SK-N-SH (cell line): ENCODE measurements at places on chromosomes 3 and 15.

DNA sequence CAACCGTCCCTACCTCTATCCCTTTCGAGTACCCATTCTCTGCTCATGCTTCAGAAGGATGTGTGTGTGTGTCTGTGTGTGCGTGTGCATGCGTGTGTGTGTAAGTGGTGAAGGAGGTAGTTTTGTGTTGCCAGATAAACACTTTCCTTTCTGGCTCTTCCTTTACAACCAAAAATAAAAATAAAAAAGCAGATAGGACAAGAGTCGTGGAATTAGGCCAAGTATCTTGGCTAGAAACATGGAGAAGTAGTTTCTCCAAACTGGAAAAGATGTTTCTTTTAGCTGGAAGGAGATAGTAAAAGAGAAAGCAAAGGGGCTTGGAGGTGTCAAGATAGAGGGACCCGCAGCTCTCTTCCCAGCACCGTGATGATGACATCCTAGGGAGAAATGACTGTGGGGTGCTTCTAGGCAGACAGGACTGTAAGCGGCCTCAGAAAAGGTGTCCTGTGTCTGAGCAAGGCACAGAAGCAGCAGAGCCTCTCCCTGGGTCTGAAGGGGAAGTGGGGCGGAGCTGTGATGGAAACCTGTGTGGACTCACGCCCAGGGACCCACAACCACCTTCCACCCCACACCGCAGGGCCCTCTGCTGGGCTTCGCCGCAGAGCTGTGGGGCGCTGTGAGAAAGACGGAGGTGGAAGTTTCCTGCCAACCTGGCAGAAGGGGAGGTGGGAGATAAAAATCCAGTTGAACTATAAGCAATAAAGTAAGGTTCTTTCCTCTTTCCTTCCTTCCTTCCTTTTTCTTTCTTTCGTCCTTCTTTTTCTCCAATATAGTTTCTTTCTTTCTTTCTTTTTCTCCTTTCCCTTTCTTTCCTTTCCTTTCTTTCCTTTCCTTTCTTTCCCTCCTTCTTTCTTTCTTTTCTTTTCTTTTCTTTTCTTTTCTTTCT is 35.3 kb downstream of the MUC20 start:
- DNase-seq: peak; percentile 15

DNA sequence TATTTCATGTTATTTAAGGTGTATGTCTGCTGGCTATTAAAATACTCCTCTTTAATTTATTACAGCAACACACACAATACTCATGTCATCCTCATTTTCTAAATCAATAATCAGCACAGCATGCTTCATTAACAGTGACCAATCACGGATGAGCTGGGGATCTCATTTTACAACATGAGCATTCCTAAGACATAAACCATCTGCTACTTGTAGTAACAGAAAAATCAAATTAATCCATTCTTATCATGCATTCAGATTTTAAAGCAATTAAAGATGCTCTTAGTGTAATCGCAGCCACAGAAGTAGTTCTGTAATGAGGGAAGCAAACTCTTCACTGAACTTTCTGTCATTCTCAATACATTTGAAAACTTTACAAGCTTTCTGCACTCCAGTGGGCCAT is 191.1 kb downstream of the TBC1D5 start:
- peak; percentile 5 for DNase-seq

DNA sequence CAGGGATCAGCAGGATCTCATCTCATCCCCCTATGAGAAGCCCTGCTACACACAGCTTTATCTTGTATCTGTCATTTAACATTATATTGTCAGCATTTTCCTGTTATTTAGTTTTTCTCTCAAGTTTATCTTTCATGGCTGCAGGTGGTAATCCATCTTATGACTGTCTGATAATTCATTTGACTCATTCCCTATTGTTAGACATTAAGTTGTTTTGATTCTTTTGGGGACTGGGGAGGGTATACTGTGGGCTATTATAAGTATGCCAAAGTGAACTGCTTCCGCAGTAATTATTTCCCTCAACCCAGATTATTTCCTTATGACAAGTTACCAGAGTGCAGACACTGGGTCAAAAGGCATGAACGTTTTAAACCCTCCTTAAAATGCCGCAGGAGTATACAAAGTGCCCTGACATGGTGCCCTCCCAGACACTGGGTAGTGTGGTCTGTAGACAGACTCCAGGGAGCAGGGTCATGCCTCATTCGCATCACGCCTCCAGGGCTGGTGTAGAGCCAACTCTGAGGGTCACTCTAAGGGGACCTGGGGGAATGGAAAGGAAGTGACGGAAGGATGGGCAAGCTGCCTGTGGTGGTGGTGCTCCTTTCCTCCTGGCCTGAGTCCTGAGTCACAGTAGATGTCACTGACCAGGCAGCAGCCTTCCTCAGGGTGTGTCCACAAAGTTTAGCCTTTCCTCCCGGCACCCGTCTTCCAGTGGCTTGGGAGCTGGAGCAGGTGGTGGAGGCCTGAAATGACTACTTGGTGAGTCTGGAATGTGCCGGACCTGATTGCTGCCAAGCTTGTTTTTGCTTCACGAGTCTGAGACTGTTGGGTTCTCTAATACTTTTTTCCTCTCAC is 11.6 kb downstream of the GPR160 start:
- no peak for DNase-seq

GRCh38 chr3:74564560-74564959 is 49.9 kb downstream of the CNTN3 start:
- DNase-seq: no peak

DNA sequence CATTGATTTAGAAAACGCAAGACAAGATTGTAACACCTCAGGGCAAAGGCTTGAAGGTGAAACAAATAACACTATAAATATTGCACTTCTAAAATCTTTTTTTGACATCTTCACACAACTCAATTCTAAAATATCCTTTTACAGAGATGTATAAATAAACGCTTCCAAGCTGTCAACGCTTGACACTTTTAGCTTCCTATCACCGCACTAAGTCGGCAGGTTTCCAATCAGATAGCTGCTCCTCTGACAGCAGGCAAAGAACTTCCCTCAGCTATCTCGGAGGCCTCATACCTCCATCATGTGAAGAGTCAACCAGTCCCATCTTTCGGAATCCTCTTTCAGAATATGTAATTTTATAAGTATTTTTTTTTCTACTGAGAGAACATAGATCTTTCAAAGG is 71.0 kb downstream of the PCOLCE2 start:
- DNase-seq: no peak

GRCh38 chr3:197482001-197482400 is 73.8 kb downstream of the BDH1 start:
- no peak for DNase-seq

GRCh38 chr3:66099541-66100065 is 60.9 kb upstream of the MAGI1 start:
- DNase-seq: no peak

DNA sequence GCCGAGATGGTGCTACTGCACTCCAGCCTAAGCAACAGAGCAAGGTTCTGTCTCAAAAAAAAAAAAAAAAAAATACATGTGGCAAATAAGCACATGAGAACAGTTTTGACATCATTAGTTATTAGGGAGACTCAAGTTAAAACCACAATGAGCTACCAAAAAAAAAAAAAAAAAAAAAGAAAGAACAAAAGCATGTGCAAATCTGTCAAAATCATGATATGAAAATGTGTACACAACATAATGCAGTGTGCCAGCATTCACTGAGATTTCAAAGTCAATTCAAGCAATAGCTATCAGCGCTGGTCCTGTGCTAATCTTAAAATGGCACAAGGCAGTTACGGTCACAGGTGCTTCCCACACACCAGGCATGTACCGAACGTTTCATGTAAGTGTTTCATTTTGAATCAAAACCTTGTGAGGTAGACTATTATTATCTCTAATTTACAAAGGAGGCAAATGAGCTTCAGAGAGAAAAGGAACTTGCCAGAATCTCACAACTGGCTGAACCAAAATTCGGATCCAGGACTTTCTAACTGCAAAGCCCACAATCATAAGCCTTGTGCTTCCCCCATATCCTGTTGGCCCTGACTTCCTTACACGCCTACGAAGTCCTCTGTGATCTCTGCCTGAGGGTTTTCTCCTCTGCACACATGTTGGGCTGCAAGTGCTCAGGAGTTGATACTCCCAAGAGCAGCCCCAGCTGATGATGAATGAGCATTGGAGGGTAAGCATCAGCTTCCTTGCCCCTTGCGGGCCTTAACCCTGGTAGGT is 200.1 kb upstream of the PROK2 start:
- no peak for DNase-seq

DNA sequence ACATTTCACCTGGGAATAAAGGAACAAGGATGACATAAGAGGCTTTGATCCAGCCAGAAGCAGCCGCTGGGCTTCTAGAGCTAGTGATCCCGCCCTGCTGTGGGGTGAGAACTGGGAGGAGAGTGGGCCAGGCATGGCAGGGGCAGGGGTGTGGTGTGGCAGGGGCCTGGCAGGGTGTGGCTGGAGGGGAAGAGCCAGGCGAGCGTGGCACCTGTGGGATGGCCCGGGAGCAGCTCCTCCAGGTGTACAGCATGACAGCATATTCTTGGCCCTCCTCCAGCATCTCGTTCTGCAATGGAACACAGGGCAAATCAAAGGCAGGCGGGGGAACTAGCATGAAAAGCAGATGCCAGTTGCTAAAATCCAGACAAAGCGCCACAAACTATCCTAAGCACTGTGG is 35.5 kb downstream of the CYFIP1 start:
- no peak for DNase-seq

DNA sequence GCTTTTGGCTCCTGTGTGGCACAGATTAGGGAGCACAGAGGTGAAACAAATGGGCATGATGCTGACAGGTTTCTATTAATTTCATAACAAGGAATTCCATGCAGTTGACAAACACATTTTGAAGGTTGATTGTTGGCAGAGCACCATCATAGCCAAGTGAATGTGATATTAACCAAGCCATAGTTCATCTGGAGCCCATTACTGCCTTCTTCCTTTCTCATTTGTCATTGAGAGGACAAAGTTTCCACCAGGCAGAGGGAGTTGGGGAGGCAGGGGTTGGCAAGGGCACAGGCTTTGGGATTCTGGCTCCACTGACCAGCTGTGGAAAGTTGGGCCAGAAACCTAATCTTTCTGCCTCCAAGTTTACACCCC is 325.2 kb downstream of the MFSD1 start:
- DNase-seq: no peak

DNA sequence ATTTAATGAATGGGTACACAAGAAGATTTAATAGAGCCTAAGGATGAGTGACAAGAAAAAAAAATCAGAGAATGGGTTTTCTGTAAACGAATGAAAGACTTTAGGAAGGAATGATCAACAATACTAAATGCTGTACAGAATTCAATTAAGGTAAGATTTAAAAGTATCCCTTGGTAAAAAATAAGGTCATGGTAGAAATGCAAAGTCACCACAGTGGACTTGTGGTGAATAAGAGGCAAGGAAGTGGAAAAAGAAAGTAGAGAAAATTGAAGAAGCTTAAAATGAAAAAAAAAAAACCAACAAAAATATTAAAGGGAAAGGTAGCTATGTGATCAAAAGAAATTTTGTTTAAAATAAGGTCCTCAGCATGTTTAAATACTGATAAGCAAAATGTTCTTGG is 82.4 kb downstream of the PLSCR2 start:
- DNase-seq: no peak

DNA sequence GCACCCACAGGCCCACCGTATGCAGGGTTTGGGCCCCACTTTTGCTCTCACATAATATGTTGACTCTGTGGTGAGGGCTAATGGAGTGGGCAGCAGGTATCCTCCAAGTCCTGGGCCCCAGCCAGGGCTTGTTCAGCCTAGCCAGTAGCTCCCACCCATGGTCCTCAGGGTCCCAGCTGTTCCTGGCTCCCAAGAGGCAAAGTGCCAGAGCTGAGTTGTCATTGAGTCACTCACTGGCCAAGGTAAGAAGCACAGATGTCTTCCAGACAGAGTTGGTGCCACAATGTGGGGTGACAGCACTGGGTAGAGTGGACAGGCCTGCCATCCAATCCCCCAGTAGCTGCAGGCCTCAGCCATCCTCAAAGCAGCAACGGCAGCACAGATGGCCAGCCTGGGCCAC is 4.3 kb downstream of the SHF start:
- peak; percentile 2 for DNase-seq

GRCh38 chr3:164539215-164539614 is 539.1 kb downstream of the SI start:
- DNase-seq: no peak

GRCh38 chr3:89787979-89788378 is 680.6 kb downstream of the EPHA3 start:
- no peak for DNase-seq

DNA sequence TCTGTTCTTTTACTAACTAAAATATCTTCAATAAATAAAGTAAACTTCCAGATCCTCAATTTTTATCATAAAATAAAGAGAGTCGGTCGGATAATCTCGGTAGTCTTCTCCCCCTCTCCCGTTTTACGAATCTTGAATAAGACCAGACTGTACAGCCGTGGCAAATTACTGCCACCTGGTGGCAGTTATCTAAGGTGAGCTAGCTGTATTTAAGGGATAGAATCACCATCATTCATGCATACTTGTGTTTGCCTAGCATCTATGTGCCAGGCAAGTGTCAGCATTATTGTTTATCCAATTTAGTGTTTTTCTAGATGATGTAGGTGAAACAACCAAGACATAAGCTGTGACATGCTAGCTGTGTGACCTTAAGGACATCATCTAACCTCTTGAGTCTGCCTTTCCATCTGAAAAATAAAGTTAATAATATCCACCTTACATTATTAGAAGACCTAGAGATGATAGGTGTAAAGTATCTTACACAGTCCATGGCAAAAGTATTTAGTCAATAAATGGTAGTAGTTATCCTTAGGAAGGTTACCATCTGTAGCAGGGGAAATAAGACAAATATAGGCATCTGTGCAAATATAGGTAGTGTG is 21.3 kb downstream of the DUT start:
- peak; percentile 63 for DNase-seq

DNA sequence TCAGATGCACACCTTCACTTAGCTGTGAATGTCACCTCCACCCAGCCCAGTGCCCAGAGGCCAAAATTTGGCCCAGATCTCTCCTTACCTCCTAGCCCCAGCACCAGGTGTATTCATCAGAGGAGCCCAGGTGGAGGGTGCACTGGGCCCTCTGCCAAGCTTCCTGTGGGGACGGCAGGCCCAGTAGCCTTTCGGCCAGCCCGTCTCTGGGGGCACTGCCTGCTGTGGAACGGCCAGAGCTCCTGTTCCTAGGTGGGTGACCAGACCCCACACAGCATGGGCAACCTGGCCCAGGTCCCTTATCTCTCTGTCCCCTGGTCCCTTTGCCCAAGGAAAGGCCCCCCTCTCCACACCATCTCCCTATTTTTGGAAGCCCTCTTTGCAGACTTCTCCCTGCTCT is 67.8 kb downstream of the AAGAB start:
- no peak for DNase-seq

GRCh38 chr3:190124067-190124466 is 3.4 kb upstream of the P3H2 start:
- DNase-seq: no peak

GRCh38 chr3:146189519-146190173 is 28.7 kb upstream of the PLOD2 start:
- DNase-seq: peak; percentile 40

- DNase-seq: no peak
Observed at GRCh38 chr15:78645009-78645408, 4.0 kb upstream of the CHRNB4 start.

- DNase-seq: no peak
Observed at GRCh38 chr3:167057581-167057980, 322.5 kb downstream of the ZBBX start.
